Adipocyte (in vitro differentiated cells): ENCODE measurements at places on chromosomes 16 and 17.

GRCh38 chr16:71297341-71297634 lies 8.1 kb upstream of the CMTR2 start:
- DNase-seq: no peak

DNA sequence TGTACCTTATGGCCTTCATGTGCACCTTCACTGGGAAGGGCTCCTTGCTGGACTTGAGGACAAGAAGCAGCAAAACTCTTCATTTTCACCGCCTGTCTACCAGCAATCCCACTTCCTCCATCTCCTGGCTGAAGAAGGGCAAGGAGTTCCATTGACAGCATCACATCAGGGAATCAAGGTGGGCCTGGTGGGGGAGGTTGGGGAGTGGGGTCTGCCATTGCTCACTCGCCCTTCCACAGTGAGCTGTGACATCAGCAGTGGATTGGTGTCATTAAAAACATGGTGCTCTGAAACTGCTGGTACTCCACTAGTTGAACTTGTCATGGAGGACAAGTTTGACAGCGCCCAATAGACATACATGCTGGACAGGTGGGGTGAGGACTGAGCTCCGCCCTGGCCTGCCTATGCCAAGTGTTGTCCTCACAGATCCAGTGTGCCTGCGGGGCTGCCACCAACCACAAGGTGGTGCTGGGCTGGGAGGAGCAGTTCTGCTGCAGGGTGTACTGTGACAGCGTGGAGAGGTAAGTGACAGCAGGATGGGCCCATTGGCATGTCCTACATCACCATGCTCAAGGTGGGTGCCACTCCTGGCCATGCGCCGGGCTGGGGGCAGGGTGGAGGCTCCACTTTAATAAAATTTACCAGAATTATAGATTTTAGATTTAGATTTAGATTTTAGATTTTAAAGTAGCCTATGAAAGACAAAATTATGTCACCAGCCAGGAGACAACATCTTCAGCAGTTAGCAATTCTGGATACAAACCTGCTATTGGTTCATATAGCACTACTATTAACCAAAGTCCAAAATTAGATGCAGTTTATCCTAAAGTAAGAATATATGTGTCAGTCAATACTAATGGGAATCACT lies 1729.1 kb downstream of the TP53TG3F start:
- no peak for DNase-seq

DNA sequence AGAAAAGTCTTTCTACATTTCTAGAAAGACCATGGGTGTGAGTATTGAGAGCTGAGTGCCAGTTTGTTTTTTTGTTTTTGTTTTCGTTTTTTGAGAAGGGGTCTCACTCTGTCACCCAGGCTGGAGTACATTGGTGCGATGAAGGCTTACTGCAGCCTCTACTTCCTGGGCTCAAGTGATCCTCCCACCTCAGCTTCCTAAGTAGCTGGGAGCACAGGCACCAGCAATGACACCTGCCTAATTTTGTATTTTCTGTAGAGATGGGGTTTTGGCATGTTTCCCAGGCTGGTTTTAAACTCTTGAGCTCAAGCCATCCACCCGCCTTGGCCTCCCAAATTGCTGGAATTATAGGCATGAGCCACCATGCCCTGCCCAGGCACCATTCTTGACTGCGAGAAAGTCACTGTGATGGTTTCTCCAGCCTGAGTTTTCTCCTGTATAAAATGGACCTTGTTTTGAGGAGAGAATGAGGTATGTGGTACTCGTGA lies 673.8 kb downstream of the MAF start:
- DNase-seq: no peak

DNA sequence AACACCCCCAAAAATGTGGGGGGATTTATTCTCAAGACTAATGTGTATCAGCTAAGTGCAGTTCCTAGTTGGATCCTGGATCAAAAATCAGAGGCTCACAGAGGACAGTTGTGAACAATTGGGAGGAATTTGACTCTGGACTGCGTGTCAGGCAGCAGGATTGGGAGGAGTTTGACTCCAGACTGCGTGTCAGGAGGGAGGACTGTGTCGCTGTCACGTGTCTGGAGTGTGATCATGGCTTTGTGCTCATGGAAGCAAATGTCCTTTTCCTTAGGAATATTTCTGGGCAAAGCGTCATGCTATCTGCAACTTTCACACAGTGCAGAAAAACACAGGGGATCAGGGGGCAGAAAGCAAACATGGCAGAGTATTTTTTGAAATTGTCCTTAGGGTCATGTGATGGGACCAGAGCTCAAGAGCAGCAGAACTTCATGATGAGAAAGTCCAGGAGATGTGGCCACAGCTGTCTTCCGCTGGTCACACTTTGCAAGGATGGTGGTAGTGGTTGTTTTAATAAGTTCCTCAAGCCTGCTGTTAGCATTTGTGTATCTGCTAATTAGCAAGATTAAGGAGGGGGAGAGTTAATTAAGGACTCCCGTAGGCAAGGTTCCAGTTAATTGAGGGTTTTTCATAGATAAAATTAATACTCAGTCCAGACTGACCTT lies 122.0 kb upstream of the CHMP6 start:
- no peak for DNase-seq

DNA sequence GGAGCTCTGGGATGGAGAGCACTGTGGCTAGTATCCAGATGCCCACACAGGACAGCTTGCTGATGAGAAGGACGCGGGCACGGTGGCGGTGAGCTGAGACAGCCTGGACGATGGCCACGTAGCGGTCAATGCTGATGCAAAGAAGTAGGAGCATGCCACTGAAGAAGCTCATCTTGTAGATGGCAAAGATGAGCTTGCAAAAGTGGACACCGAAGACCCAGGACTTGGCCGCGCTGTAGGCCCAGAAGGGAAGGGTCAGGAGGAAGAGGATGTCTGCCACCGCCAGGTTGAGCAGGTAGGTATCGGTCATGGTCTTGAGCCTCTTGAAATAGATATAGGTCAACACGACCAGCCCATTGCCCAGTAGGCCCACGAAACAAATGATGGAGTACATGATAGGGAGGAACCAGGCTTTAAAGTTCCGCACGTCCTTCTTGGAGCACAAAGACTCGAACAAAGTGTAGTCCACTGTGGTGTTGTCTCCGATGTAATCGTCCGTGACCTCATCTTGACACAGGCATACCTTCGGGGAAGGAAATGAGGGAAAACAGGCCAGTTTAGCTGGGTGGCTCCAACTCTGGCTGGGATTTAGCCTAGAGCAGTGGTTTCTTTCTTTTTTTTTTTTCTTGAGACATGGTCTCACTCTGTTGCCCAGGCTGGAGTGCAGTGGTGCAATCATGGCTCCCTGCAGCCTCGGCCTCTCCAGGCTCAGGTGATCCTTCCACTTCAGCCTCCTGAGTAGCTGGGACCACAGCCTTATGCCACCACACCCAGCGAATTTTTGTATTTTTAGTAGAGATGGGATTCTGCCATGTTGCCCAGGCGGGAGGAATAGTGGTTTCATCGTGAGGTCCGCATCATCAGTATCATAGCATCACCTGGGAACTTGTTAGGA lies 9.7 kb downstream of the CCR7 start:
- DNase-seq: no peak
